Pancreas (tissue), 10 donors: ENCODE measurements at places on chromosomes 1 and 21. TPM values are rescaled to one million over a fixed set of nuclear protein-coding genes. Genes with fewer than 3 reads are reported as not detected.

The SAMD13 gene
- 0.69 TPM for total RNA-seq

DNA sequence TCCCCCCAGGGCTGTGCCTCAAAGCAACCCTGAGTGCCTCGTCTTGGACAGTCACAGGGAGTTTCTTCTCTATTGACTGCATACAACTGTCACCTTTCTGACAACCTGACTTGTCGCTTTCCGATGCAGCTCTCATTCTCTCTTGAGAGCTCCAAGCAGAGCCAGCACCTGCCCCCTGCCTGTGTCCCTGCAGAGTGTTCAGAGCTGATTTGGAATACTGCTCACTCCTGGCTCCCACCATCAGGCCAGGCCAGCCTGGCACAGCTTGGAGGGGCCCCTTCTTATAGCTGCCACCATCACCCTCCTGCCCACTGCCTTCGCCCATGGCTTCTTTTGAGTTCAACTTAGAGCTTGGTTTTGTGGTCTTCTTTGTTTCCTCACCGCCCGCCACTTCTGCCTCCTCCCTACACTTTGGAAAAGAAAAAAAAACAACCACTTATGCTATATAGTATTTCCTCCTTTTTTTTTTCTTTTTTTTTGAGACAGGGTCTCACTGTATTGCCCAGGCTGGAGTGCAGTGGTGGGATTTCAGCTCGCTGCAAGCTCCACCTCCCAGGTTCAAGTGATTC, 12.3 kb downstream of the NCF2 start:
- no peak overlapping the region for H3K27ac ChIP-seq
- H3K4me3 ChIP-seq, result no peak overlapping the region
- no peak for DNase-seq
- no peaks in the 10 kb centered on the region for H3K27me3 ChIP-seq

DNA sequence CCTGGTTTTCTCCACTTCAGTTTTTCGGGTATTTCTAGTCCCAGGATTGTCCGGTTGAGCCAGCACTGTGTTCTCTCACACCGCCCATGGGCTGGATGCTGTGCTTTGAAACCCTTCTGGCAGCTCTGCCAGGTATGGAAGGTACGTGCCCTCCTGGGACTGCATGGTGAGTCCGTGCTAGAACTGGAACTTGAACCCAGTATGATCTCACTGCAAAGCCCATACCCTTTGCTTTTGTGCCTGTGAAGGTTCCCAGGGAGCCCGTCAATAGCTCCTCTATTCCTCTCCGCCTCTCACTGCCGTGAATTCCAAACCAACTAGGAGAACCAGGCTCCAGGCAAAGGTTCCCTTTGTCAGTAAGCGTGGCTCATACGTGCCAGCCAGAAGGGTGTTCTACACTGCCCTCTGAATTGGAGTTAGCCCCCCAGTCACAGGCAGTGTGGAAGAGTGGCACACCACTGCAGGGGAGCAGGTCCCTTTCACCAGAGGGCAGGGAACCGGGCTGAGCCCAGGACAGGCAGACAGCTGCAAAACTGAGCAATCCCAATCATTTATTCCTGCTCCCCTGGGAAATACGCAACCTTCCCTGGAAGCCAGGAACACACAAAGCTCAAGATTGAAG, 310.2 kb downstream of the CAMTA1 start:
- H3K4me3 ChIP-seq, result no peak overlapping the region
- no peak for DNase-seq

GRCh38 chr1:22745669-22746585, 35.3 kb downstream of the EPHB2 start:
- no peak overlapping the region for H3K4me3 ChIP-seq
- H3K27me3 ChIP-seq, result no peaks in the 10 kb centered on the region
- H3K4me1 ChIP-seq, result peaks cover 2% of the 10 kb centered on the region
- H3K27ac ChIP-seq, result no peak overlapping the region
- no peaks in the 10 kb centered on the region for H3K36me3 ChIP-seq

DNA sequence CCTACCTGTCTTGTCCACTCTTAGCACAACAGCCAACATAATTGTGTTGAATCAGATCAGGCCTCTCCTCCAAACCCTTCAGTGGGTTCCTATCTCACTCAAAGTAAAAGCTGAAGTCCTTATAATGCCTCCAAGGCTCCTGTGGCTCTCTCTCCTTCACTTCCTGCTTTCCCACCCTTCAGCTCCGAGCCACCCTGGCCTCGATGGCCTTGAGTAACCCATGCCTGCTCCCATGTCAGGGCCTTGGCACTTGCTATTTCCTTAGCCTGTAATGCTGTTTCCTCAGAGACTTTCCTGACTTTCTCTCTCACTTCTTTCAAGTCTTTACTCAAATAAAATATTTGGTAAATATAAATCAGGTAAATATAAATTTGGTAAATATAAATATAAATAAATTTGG, 8.1 kb upstream of the PLEKHM2 start:
- no peak overlapping the region for H3K27ac ChIP-seq
- no peak for DNase-seq
- H3K4me1 ChIP-seq, result no peaks in the 10 kb centered on the region
- H3K4me3 ChIP-seq, result no peak overlapping the region
- no peaks in the 10 kb centered on the region for H3K27me3 ChIP-seq
- H3K36me3 ChIP-seq, result no peaks in the 10 kb centered on the region

- H3K4me3 ChIP-seq, result no peak overlapping the region
- no peaks in the 10 kb centered on the region for H3K4me1 ChIP-seq
- H3K27ac ChIP-seq, result no peak overlapping the region
- H3K27me3 ChIP-seq, result no peaks in the 10 kb centered on the region
- no peaks in the 10 kb centered on the region for H3K36me3 ChIP-seq
- DNase-seq, result no peak
Observed at GRCh38 chr1:199724049-199724448, 303.5 kb upstream of the NR5A2 start.

- no peak overlapping the region for H3K4me3 ChIP-seq
- H3K4me1 ChIP-seq, result no peaks in the 10 kb centered on the region
- no peaks in the 10 kb centered on the region for H3K36me3 ChIP-seq
- no peak overlapping the region for H3K27ac ChIP-seq
Observed at GRCh38 chr1:228884196-228884595, 148.9 kb downstream of the RHOU start.

DNA sequence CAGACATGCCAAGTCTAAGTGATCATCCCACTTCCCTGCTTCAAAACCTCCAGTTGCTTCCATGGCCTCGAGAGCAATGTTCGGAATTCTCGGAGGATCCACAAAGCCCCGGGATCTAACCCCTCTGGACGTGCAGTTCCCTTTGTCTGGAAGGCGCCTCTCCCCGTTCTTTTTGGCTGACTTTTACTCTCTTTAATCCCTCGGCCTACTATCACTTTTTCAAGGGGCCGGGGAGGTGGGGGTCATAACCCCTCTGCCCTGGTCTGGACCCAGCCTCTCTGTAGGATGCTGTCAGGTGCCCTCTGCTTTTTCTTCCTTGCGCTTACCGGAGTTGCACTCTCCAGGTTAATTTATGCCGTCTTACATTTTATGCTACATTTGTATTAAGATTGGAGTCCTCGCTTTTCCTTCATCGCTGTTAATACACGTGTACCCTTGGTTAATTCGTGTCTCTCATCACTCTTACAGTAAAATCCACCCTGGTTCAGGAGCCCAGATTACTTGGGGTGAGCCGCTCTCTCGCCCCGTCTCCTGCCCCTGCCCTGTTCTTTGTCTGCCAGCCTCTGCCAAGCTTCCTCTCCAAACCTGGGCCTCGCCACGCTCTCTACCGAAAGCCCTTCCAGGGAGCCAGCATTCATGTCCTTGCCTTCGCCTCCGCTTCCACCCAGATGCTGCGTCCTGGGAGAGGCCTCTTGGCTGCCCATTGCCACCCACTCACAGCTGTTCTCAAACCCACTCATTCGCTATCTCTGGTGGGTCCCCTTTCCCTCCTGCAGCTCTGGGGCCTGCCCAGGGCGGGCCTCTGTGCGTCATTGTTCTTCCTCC, 448.6 kb downstream of the CAMTA1 start:
- H3K27ac ChIP-seq, result no peak overlapping the region
- no peak overlapping the region for H3K4me3 ChIP-seq
- H3K4me1 ChIP-seq, result no peaks in the 10 kb centered on the region
